GM04504 (cell line): ENCODE measurements at places on chromosomes 13 and 19.
A peak's percentile ranks its signal among the peaks of the same experiment; 100 is the strongest.

GRCh38 chr19:17703824-17704463, 15.3 kb upstream of the MAP1S start:
- no peak for DNase-seq

- no peak for DNase-seq
These were observed 1352.5 kb downstream of the UQCRFS1 start for GRCh38 chr19:27860309-27860934.

GRCh38 chr13:52447815-52448552, 2.5 kb downstream of the VPS36 start:
- no peak for DNase-seq

GRCh38 chr13:106156468-106156867, 379.0 kb downstream of the EFNB2 start:
- DNase-seq, result peak; percentile 88

DNA sequence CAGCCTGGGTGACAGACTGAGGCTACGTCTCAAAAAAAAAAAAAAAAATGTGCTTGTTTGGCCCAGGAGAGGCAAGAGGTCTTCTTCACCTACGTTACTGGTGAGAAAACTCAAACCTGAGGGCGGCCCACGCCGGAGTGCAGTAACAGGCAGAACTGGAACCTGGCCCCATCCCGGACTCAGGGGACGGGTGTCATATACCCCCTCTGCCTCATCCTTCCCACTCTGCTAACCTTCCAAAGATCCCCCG, 414 bp upstream of the ADAT3 start:
- DNase-seq, result no peak

- no peak for DNase-seq
These were observed 21.3 kb downstream of the NKPD1 start for GRCh38 chr19:45139286-45140143.

DNA sequence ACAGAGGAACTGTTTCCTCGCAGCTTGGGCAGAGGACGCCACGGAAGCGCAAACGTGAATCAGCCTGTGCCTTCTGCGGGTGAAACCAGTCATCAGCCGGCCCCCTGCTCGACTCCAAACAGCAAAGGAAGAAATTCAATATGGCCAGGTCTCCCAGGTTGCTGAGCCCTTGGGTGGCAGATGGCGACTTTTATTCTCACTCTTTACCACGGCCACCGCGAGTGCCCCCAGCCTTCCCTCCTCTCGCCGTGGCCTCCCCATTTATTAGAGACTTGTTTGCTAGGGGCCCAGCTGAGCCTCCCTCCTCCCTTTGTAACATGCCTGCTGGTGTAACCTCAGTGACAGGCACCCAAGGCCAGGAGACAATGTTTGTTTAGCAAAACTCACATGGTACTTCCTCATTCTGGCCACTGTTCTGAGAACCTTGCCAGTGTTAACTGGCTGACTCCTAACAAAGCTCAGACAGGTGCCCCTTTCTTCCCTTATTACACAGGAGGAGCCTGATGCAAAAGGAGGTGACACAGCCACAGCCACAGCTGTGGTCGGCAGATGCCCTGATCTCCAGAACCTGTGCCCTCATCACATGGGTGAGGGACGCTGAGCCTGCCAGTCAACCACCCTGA, 5.8 kb downstream of the RAB20 start:
- no peak for DNase-seq

- no peak for DNase-seq
These were observed 73.4 kb upstream of the POMP start for GRCh38 chr13:28585561-28585960.

GRCh38 chr13:79589603-79590393, 108.8 kb downstream of the NDFIP2 start:
- DNase-seq, result no peak

DNA sequence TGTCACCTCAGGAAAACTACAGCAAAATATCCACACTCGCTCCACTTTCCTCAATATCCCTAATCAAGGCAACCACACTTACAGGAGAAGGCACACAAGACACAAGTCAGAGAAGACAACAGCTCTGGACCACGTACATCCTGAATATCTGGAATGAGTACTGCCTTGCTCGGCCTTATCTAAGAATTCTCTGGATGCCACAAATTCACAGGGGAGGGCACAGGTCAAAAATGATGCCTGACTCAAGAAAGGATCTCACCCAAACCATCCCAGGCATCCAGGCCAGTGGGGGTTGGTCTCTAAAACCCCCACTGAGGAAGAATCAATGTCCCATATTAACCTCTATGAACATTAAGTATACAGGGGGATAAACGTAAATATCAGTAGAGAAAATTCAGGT, 29.9 kb downstream of the ATP7B start:
- no peak for DNase-seq

- no peak for DNase-seq
These were observed 30.4 kb downstream of the CYP4F22 start for GRCh38 chr19:15538774-15539173.

- no peak for DNase-seq
These were observed 297.1 kb downstream of the KLF12 start for GRCh38 chr13:73837147-73837546.

- no peak for DNase-seq
These were observed 75.8 kb upstream of the FRY start for GRCh38 chr13:31955741-31956140.

- DNase-seq, result no peak
These were observed 9.1 kb upstream of the SLC35E1 start for GRCh38 chr19:16581145-16581970.

DNA sequence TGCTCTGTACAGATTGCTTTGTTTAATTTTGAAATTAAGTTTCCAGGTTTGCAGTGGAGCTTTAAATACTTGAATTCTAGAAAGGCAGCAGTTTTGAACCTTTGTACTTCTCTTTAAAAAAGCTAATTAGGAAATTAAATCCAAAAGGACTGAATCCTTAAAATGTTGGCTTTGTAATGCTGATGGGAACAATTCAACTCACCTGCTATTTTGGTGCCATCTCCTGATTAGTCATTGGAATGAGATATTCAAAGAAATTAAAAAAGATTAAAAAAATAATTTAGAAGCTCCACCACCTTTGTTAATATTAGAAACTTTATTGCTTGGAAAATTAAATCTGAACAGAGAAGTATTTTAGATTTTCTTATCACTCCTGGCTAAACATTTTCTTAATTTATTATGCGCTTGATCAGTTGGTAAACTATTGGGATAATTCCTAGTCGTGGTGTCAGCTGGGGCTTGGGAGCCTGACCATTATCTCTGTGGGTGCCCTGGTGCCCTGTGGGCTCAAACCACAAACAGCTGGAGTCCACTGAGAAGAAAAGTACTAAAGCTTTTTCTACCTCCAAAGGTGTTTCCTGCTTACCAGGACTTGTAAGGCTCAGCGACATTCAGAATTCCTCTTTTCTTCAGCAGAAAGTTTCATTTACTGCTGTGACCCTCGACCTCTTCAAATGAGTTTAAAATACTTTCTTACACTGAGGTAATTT, 540.4 kb downstream of the DIAPH3 start:
- no peak for DNase-seq

DNA sequence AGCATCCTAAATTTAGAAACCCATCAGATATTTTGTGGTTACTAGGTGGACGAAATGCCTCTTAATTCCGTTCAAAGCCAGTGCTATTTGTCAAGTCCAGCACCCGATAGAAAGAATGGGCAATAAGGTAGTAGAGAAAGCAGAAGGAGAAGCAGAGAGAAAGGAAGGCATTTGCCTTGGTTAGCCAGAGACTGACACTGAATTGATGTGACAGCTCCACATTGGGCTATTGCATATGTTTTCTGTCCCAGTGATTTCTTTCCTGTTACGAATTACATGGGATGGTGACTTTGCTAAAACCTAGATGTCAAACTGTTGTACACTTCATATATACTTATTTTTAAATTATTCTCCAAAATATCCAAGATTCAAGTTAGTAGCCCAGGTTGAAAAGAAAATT, 542.6 kb downstream of the DCT start:
- DNase-seq, result no peak

DNA sequence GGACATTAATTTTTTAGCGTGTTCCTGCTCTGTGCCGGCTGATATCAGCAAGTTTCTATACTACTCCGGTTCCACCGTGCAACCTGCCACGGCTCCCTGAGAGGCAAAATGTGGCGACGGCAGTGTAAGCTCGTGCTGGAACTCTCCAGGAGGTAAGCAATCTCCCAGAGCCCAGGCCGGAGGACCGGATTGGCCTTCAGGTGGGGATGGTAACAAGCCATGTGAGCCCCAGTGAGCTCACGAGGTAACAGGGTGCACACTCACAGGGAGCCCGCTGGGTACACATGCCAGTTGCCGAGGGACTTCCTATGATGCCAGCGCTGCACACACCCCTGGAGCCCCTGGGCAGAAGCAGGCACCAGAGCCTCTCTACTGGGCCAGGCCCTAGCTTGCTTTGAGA, 38.5 kb downstream of the NAXD start:
- no peak for DNase-seq

DNA sequence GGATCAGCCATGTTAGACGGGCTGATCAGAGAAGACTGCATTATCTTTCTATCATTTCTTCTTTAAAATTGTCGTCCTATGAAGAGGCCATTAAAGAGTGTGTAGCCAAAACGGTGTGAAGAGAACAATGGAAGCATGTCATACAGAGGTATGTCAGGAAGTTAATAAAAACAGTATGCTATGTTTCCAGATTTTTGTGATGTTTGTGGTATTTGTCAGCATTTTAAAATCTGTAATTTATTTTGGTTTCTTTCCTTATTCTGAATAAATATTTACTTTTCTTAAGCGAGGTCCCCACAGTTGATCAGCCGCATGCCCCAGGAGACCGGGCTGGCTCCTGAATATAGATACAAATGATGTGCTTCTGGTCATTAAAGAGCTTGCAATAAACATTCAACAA, 142.9 kb upstream of the SERP2 start:
- DNase-seq, result no peak

DNA sequence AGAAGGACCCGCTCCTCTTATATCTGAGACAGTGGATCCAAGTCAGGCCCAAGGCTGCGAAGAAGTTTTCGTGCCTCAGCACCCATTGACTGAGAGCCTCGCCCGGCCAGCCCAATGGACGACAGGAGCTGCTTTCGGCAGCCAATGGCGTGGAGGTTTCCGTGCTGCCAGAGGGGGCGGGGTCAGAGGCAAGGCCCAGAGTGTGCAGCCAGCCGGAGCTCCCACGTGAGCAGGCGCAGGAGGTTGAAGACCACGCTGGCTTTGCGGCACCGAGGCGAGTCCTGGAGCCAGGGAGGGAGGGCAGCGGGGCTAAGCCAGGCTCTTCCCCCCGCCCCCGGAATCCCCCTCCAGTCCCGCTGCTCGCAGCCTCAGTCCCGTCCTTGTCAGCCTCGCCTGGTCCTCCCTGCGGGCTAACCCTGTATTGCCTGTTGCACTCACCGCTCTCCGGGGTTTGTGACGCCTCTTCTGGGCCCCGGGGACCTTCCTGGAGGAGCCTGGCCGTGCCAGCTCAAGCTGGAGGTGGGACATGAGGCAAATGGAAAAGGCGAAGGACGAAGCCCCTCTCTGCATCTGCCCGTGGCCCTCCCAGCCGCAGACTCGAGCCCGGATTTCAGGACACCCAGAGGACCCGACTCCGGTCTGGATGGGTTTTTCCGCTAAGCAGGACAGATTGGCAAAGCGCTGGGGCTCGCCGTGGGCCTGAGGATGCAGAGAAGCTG, 1.5 kb downstream of the IFNL4 start:
- DNase-seq, result no peak

DNA sequence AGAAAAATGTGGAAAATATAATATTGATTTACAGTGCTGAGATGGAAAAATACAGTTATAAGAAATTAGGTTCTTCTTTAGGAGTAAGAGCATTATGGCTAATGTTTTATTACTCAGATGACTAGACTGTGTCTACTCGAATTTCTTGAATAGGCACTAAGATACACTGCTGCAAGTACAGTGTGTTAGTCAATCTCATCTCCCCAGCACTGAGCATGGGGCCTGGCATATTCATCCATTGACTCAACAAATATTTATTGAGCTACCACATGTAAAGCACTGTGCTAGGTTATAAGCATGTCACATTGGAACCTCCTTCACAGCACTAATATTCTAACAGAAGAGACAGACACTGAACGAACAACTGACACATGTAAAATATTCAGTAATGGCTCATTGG, 242.5 kb upstream of the GPC6 start:
- no peak for DNase-seq

GRCh38 chr19:5073153-5073844, 104.4 kb downstream of the KDM4B start:
- no peak for DNase-seq

DNA sequence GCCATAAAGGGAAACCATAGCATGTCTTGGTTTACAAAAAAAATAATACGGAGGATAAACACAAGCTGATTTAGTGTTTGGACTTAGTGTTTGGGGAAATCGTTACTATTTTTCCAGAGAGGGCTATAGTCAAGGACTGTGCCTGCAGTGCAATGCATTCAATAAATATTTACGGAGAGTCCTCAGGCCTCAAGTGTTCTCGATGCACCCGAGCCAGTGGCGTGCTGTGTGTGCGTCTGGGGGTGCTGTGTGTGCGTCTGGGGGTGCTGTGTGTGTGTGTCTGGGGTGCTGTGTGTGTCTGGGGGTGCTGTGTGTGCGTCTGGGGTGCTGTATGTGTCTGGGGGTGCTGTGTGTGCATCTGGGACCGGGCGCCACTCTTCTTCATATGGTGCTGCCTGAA, 71.7 kb upstream of the GTF3A start:
- no peak for DNase-seq

DNA sequence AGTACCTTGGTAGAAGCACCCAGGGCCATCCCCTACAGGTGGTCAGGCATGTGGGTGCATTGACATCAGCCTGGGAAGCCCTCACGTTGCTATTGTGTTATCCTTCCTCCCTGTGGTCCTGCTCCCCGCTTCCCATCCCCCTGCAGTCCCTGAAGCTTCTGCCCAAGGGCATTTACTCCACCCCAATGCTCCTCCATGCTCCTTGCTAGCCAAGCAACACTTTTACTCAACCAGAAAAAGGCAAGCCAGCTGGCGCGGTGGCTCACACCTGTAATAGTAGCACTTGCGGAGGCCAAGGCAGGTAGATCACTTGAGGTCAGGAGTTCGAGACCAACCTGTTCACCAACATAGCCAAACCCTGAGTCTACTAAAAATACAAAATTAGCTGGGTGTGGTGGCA, 54.8 kb upstream of the LATS2 start:
- no peak for DNase-seq
